ENCODE measurements at places on chromosomes 16 and 17.
A peak's percentile ranks its signal among the peaks of the same experiment; 100 is the strongest.

DNA sequence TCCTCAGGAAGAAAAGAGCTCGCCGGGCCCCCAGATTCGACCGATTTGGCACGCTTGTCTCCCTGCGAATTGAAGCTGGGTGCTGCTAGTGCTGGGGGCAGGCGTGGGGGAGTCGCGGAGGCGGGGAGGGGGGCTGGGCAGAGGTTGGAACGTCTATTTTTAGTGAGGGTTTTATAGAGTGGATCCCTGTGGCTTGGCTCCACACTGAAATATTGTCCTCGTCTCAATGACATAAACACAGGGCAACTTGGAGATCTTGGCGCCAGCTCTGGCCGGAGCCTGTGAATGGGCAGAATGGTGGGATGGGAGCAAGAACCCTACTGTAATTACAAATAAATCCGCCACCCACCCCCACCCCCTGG, 15.7 kb upstream of the NOG start:
- DNase-seq: no peak

GRCh38 chr17:1053661-1054360, 56.9 kb downstream of the TIMM22 start:
- DNase-seq: no peak

- no peak for DNase-seq
Measured at GRCh38 chr16:81571175-81571574, 126.6 kb downstream of the CMIP start.

GRCh38 chr17:63774969-63775265, 947 bp downstream of the DDX42 start:
- DNase-seq: no peak

DNA sequence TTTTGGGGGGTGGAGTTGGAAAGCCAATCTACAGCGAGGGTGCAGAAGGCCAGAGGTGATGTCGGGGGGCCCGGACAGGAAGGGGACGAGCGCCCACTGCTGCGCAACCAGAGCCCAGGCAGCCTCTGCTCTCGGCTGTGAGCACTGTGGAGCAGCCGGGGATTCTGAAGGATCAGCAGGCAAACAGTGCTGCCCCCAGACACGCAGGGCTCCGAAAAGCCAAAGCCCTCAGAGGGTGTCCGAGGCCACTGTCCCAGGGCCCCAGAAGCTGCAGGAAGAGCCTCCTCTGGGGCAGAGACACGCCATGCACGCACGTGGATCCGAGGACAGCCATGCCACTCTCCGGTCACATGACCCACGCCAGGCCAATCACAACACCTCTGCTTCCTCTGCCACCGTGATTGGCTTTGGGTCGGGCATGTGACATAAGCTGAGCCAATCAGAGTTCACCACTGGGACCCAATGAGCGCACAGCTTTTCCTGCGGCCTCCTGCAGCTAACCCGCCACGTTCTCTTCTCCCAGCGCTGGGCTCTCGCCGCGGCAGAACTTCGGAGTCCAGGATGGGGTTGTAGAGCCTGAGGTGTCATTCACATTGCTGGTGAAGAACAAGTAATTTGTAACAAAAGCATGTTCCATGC, 40.7 kb downstream of the ACTG1 start:
- peak; percentile 89 for DNase-seq

DNA sequence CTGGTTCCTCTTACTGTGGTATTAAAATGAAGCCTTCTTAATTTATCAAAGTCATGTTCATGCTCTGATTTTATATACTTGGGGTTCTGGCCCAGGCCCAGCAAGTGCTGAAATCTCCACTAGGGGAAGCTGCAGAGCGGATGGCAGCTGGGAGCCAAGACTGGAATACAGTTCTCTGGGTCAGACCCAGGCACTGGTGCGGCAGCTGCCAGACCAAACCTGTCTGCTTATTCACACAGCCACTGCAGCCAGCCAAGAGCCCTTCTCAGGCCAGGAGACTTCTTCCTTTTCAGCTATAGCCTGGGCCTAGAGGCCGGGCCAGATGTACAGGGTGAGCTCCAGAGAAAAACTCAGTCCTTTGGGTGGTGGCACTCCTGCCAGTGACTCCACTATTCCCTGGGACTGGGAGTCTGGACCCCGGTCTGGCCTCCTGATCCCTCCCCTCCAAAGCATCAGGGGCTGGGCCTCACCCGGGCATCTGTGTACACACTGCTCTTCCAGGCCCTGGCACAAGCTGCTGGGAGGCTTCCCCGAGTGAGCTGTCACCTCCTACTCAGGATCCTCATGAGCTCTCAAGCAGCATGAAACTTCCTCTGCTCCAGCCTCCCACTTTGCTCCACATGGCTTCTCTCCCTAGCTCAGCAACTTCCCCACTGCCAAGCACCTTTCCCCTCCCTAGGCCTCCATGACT, 24.4 kb downstream of the ATP6V0D1 start:
- peak; percentile 66 for DNase-seq

DNA sequence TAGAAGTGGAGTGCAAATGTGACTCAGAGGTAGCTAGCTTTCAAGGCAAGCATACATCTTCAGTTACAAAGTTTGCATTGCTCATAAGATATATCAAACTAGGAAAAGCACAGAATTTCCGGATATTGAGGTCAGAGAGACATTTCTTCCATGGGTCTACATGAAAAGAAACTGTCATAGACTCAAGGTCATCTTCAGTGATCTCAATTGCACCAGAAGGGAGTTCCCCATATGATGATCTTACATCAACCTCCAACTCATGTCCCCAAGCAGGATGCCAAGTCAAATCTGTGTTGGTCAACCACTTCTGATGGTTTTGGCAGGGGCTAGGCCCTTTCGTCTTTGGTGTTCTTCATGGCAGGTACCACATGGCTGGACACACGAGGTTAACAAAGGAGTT, 459.9 kb upstream of the MAF start:
- no peak for DNase-seq

- DNase-seq: no peak
Measured at GRCh38 chr17:49820773-49821172, 27.1 kb downstream of the TAC4 start.

GRCh38 chr16:49857423-49858181, 1.7 kb upstream of the ZNF423 start:
- peak; percentile 89 for DNase-seq

- DNase-seq: no peak
Measured at GRCh38 chr17:83098241-83099085, 19.1 kb downstream of the METRNL start.

DNA sequence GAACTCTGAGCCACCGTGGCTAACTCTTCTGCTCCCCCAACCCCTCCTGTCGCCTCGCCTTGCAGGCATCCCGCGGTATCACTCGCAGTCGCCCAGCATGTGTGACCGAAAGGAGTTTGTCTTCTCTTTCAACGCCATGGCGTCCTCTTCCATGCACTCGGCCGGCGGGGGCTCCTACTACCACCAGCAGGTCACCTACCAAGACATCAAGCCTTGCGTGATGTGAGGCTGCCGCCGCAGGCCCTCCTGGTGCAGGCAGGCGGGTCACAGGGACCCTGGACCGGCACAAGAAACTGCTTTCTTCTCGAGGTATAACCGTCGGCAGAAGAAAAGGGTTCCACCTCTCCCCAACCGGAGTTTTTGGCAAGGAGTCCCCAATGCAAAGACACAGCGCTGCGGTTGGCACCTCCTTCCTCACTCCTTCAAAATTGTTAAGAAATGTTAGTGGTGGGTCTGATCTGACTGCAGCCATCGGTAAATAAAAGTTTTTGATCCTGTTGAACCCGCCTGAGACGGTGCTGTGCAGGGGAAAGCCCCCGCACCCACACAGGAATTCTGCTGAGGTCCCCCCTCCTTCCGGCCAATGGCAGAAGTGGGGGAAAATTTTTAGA, 2.6 kb downstream of the FOXF1 start:
- no peak for DNase-seq

GRCh38 chr16:30493941-30494488, 21.5 kb downstream of the ITGAL start:
- DNase-seq: peak; percentile 11

DNA sequence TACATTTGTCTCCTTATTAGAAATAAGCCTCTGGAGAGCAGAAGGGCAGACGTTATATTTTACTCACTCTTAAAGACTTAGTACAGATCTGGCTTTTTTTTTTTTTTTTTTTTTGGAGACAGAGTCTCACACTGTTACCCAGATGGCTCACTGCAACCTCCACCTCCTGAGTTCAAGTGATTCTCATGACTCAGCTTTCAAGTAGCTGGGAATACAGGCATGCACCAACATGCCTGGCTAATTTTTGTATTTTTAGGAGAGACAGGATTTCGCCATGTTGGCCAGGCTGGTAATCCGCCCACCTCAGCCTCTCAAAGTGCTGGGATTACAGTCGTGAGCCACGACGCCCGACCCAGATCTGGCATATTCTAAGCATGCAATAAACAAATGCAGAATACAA, 36.4 kb upstream of the TMEM97 start:
- no peak for DNase-seq

DNA sequence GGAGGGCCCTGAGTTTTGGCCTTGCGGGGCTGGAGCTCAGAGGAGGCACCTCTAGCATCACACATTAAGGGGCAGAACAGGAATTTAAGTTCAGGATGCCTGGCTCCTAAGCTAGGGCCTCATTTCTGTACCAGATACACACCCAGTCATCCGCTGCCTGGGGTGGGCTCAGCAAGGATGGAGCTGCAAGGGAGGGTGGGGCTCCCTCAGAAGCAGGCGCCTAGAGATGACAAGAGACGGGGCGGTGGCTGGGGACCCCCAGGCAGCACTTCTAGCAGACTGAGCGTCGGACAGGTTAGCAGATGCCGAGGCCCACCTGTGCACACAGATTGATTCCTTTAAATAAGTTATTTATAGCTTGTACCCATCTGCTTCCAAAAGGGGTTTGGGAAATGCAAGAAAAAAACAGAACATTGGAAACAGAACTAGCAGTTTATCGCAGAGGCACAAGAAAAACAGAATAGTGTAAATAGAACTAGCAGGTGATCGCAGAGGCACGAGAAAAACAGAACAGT, 47.6 kb upstream of the CBFA2T3 start:
- DNase-seq: no peak

DNA sequence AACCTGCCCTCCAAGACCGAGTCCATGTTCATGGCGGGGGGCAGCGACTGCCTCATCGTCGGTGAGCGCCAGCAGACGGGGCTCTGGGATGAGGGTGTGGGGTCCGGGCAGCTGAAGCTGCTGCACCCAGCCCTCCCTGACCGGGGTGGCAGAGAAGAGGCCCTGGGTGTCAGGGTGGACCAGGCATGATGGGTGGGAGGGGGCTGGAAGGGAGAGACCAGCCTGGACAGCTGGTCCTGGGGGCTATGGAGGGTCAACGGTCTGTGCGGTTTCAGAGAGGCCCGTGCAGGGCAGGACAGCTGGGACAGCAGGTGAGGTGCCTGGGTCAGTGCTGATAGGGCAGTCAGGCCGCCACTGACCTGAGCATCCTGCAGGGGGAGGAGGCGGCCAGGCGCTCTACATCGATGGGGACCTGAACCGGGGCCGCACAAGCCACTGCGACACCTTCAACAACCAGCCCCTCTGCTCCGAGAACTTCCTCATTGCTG, 13.3 kb upstream of the ATP6V0C start:
- no peak for DNase-seq

- DNase-seq: peak; percentile 54
Measured at GRCh38 chr17:21214777-21215541, 998 bp upstream of the TMEM11 start.

- DNase-seq: peak; percentile 45
Measured at GRCh38 chr17:67531291-67531690, 154.2 kb downstream of the PITPNC1 start.

DNA sequence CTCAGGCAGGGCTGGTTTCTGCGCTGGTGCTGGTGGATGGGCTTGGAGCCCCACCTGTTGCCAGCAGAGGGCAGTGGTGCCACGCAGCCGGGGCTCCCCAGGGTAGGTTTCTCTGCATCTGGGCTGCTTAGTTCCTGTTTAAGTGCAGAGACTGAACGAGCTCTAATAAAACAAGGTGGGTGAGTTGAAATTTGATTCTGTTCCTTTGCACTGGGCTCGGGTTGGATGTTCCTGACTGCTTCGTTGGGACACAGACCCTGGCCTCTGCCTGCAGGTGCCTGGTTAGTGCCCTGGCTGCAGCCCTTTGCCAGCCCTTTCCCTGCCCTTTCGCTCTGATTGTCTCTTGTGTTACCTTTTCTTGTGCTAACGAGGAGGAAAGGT, 30.0 kb downstream of the TBCD start:
- peak; percentile 95 for DNase-seq

- DNase-seq: no peak
Measured at GRCh38 chr16:89646906-89647305, 10.6 kb downstream of the CHMP1A start.

- no peak for DNase-seq
Measured at GRCh38 chr17:40323391-40324381, 14.7 kb downstream of the RARA start.

GRCh38 chr17:73174126-73174525, 9.3 kb downstream of the SSTR2 start:
- no peak for DNase-seq

GRCh38 chr17:61461967-61462718, 9.9 kb downstream of the TBX4 start:
- DNase-seq: peak; percentile 44

DNA sequence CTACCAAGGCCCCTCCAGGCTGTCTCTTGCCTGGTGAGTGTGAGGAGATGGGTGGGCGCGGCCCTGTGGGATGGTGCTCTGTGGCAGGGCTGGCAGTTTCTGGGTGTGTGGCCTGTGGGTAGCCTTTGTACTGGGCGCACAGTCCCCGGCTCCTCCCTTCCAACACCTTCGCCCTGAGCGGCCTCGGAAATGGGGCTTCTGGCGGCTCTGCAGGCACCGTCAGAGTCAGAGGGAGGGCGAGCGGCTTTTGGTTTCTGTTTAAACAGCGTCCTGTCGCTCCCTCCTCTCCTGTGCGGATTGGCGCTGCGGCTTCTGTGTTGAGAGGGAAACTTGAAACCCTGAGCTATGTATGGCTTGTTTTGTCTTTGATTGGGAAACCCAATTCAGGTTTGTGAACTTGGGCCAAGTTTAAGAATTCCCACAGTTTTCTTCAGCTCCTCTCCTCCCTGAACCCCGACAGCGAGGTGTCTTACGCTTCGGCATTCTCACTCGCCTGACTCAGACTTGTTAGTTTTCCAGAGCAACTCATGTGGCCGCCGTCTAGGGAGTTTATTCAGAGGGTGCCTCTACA, 8.3 kb upstream of the ZNF750 start:
- no peak for DNase-seq

- no peak for DNase-seq
Measured at GRCh38 chr16:27230562-27231001, 27.3 kb downstream of the KDM8 start.

GRCh38 chr17:8481089-8481488, 45.4 kb downstream of the NDEL1 start:
- no peak for DNase-seq

DNA sequence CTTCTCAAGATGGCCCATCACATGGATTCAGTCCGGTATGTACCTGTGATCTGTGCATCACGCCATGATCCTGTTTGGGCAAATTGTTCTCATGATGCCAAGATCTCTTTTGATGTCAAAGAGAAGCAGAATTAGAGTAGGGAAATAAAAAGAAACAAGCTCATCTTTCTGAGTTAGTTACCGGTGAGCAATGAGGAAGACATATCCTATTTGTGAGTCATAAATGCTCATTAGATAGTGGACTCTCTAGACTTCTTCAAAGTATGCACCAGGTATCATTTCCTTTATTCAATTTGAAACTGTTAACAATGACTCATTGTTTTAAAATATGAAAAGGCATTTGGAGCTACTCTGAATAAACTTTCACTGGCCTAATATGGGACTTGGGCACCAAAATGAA, 8.0 kb upstream of the KRTAP4-12 start:
- no peak for DNase-seq

Data from iPS-NIHi11 (cell line).